Memory B cell (primary cell): ENCODE measurements at places on chromosomes 13 and 19.

- no peaks in the 10 kb centered on the region for H3K27me3 ChIP-seq
- peak overlapping the region; percentile 6 for H3K4me3 ChIP-seq
- H3K27ac ChIP-seq: peak overlapping the region; percentile 95
Observed at GRCh38 chr19:29712744-29713516, 2.1 kb downstream of the C19orf12 start.

DNA sequence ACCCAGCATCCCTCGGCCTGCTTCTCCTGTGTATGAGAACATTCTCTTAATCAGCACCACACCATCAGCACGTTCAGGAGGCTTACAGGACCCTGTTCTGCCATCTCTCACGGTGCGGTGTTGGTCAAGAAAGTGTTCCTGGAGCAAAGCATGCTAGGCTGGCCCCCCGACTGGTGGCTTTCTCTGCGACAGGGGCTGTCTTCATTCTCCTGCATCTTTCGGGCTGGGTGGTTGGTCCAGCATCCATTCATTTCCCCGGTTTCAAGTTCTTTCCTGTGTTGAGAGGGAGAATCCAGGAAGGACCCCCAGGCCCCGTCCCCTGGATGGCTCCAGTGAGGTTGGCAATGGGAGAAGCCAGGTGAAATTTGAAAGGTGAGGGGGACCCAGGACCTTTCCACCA is 55.8 kb downstream of the C1QTNF9 start:
- H3K4me1 ChIP-seq: no peaks in the 10 kb centered on the region
- H3K4me3 ChIP-seq: no peak overlapping the region
- H3K27ac ChIP-seq: no peak overlapping the region
- DNase-seq: no peak
- peaks cover 2% of the 10 kb centered on the region for H3K36me3 ChIP-seq

DNA sequence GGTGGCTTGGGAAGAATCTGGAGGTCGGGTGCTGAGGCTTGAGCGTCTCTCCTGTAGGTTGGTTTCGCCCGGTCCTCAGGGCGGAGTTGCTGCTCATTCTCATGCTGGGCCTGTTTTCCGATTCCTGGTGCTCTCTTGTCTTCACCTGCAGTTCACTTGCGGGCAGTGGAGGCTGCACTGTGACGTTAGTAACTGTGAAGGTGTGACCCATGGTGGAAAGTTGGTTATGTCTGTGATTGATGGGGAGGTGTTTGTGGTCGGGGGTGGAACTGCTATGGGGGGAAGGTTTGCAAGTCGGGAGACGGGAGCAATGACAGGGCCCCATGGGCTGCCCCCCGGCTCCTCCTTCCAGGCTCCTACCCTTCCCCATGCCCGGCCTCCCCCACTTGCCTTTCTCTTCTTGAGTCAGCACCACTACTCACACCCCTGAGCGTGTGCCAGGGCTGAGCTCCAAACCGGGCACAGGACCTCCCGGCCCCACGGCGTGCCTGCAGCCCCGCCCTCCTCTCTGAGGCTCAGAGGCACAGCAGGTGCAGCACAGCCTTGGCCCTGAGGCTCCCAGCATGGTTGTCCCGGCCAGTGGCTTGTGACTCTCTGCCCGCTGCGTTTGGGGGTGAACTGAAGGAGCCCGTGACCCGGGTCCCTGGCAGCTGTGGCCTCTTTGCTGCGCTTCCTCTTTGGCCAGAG is 79.1 kb downstream of the ATP11A start:
- H3K4me1 ChIP-seq: peaks cover 25% of the 10 kb centered on the region
- no peaks in the 10 kb centered on the region for H3K27me3 ChIP-seq
- no peak for DNase-seq
- no peaks in the 10 kb centered on the region for H3K36me3 ChIP-seq
- H3K4me3 ChIP-seq: peak overlapping the region; percentile 91

- peaks cover 7% of the 10 kb centered on the region for H3K27me3 ChIP-seq
- DNase-seq: no peak
- no peaks in the 10 kb centered on the region for H3K4me1 ChIP-seq
- peaks cover 2% of the 10 kb centered on the region for H3K36me3 ChIP-seq
- H3K27ac ChIP-seq: no peak overlapping the region
- H3K4me3 ChIP-seq: no peak overlapping the region
Observed at GRCh38 chr13:113413178-113413897, 40.0 kb downstream of the ADPRHL1 start.

DNA sequence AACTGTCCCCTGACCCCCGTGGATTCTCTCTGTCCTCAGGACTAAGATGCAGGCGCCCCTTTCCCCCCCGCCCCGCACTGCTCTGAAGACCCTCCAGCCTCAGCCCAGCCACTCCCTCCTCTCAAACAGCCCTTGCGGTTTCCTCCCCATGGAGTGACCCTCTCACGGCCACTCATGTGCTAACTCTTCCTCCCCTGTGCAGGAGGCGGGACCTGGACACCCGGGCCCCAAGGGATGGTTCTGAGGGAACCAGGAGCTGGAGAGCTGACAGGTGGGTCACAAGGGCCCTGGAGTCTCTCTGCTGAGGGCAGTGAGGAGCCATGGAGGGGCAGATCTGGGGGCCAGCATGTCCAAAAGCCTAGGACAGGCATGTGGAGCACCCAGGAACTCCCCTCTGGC is 1.9 kb downstream of the ISOC2 start:
- peaks cover 9% of the 10 kb centered on the region for H3K36me3 ChIP-seq
- H3K4me3 ChIP-seq: peak overlapping the region; percentile 86
- DNase-seq: no peak
- peaks cover 18% of the 10 kb centered on the region for H3K4me1 ChIP-seq

DNA sequence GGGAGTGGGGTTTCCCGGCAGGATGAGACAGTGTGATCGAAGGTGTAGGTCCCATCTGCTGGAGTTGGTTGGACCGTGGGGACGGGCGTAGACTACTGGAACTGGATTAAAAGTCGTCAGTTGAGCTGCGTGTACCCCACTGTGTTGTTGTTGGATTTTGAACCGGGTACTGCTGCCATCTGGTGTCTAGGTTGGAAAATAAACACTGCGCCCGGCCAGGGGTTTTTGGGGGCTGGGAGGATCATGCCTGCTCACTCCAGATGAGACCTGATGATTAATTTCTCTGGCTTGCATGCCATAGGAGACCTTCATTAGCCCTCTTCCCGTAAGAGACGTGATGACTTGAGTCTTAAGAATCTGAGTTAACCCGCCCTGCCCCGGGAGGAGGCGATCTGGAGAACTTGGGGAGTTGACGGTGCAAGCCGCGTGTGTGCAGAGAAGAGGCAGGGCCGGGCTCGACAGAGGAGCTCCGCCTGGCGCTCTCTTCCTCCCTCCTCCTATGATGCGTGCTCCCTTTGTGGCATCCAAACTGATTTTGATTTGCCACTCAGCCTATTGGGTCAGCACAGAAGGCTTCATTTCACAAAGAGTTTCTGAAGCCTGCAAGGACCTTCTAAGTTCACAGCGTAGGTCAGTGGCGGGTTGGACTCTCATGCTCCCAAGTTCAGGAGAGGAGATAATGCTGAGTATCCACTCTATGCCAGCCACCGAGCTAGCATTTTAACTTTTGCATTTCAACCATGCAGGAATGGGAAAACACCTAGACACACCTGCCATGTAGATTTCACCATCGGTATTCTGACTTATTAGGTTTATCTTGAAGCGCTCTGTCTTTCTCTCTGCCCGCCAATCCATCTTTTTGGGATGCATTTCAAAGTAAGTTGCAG is 2.7 kb downstream of the UHRF1 start:
- peaks cover 32% of the 10 kb centered on the region for H3K4me1 ChIP-seq
- H3K36me3 ChIP-seq: no peaks in the 10 kb centered on the region
- peak; percentile 69 for DNase-seq
- no peaks in the 10 kb centered on the region for H3K27me3 ChIP-seq
- H3K27ac ChIP-seq: peak overlapping the region; percentile 15

DNA sequence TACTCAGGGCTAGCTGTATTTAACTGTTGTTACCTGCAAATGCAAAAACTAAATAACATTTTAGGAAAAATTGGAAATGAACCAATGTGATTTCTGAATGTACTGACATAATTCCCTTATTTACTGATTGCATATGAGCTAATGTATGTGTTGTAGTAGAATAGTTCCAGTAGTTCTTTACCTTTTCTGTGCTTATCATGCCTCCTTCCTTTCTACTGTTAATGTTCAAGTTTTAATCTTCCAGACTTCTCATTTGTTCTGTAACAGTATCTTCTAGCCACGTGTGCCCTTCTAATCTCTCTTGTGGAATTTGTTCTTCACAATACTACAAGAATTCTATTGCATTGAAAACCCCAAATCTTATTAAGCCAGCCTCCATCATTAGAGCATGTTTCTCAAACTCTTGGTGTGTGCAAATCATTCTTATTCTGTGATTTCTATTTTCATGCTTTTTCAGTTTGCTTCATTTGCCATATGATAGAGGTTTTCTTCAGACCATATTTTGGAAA is 17.7 kb downstream of the LSM14A start:
- peaks cover 6% of the 10 kb centered on the region for H3K36me3 ChIP-seq
- peak overlapping the region; percentile 77 for H3K27ac ChIP-seq

GRCh38 chr13:107835339-107836018 is 379.9 kb downstream of the LIG4 start:
- no peak for DNase-seq
- H3K27me3 ChIP-seq: no peaks in the 10 kb centered on the region
- no peaks in the 10 kb centered on the region for H3K36me3 ChIP-seq
- no peak overlapping the region for H3K27ac ChIP-seq

GRCh38 chr19:47430041-47430802 is 10.9 kb upstream of the MEIS3 start:
- peaks cover 31% of the 10 kb centered on the region for H3K27me3 ChIP-seq
- H3K4me1 ChIP-seq: peaks cover 4% of the 10 kb centered on the region
- H3K4me3 ChIP-seq: no peak overlapping the region
- H3K36me3 ChIP-seq: peaks cover 1% of the 10 kb centered on the region

GRCh38 chr13:34360702-34361101 is 542.8 kb downstream of the RFC3 start:
- no peaks in the 10 kb centered on the region for H3K27me3 ChIP-seq
- no peak for DNase-seq
- H3K4me1 ChIP-seq: no peaks in the 10 kb centered on the region
- no peak overlapping the region for H3K4me3 ChIP-seq
- no peaks in the 10 kb centered on the region for H3K36me3 ChIP-seq

DNA sequence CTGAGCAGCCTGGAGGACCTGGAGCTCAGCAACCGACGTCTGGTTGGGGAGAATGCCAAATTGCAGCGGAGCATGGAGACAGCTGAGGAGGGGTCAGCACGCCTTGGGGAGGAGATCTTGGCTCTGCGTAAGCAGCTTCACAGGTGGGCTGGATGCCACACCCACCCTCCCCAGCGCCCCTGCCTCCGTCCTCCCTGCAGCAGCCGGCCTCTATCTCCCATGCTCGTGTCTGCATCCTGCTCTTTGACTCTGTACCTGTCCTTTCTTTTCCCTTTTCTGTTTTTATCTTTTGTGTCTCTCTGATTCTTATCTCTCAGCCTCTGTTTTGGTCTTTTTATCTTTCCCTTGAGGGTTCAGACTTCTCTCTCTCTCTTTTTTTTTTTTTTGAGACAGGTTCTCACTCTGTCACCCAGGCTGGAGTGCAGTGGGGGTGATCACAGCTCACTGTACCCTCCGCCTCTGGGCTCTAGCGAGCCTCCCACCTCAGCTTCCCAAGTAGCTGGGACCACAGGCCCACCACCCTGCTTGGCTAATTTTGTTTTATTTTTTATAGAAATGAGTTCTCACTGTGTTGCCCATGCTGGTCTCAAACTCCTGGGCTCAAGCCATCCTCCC is 10.1 kb downstream of the KASH5 start:
- H3K4me1 ChIP-seq: peaks cover 8% of the 10 kb centered on the region
- H3K27ac ChIP-seq: no peak overlapping the region
- no peak overlapping the region for H3K4me3 ChIP-seq
- H3K36me3 ChIP-seq: no peaks in the 10 kb centered on the region
- peaks cover 5% of the 10 kb centered on the region for H3K27me3 ChIP-seq

DNA sequence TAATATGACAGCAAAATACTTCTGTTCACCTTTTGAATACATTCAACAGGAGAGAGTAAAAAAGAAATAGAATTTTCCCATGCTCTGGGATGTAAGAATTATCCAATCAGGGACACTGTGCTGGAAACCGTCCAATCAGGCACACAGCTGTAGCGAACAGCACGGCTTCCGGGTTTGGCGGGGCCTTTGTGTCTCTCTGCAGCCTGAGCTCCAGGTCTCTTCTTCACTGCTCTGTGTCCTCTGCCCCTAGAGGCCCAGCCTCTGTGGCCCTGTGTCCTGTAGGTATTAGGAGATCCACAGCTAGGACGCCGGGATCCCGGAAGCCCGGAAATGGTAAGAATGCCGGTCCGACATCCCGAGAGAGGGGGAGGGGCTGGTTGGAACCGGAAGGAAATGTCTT is 92.7 kb downstream of the ZNF737 start:
- H3K27ac ChIP-seq: no peak overlapping the region
- no peaks in the 10 kb centered on the region for H3K4me1 ChIP-seq
- H3K27me3 ChIP-seq: peaks cover 7% of the 10 kb centered on the region
- DNase-seq: no peak
- H3K4me3 ChIP-seq: no peak overlapping the region
- H3K36me3 ChIP-seq: peaks cover 13% of the 10 kb centered on the region

- DNase-seq: no peak
- peak overlapping the region; percentile 80 for H3K4me3 ChIP-seq
- H3K27me3 ChIP-seq: no peaks in the 10 kb centered on the region
Observed at GRCh38 chr19:947090-947706, 21.4 kb downstream of the ARID3A start.

DNA sequence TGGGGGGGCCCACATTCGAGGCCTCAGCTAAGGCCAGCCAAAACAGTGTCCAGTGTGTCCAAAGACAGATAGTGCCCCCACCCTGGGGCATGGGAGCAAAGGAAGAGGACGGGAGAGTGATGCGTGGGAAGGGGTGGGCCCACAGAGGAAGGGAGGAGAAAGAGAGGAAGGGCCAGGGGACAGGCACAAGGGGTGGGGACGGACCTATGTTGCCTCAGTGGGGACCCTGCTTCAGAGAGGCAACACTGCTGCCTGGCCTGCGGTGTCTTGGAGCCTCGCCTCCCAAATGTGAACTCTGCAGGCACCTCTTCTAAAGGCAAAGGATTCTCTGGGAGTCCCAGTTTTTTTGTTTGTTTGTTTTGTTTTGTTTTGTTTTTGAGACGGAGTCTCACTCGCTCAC is 230.2 kb upstream of the MAB21L1 start:
- H3K36me3 ChIP-seq: no peaks in the 10 kb centered on the region
- DNase-seq: no peak
- no peaks in the 10 kb centered on the region for H3K4me1 ChIP-seq
- H3K27ac ChIP-seq: no peak overlapping the region

DNA sequence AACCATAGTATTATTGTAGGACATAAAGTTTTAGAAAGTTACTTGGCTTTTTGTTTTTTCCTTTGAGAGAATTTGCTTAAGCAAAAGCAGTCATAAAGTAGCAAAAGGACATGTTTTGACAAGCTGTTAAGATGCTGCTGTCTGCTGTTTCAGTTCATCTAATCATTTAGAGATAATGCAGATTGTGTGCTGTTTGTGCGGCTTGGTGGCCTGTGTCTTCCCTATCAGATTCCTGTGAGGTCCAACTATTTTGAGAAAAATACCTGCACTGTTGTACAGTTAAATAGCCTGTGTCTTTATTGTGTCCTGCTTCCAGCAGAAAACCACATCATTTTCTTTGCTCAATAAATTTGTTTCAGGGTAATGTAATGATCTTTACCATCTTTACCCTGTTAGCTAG is 20.0 kb downstream of the UCHL3 start:
- DNase-seq: no peak
- no peak overlapping the region for H3K27ac ChIP-seq
- no peaks in the 10 kb centered on the region for H3K4me1 ChIP-seq
- peaks cover 37% of the 10 kb centered on the region for H3K36me3 ChIP-seq
- no peaks in the 10 kb centered on the region for H3K27me3 ChIP-seq
- no peak overlapping the region for H3K4me3 ChIP-seq

- no peak overlapping the region for H3K27ac ChIP-seq
- H3K4me1 ChIP-seq: peaks cover 47% of the 10 kb centered on the region
- H3K27me3 ChIP-seq: no peaks in the 10 kb centered on the region
Observed at GRCh38 chr13:51603716-51604115, 19.5 kb downstream of the WDFY2 start.
